SW480 (cell line): ENCODE measurements at places on chromosomes 3 and 15.

DNA sequence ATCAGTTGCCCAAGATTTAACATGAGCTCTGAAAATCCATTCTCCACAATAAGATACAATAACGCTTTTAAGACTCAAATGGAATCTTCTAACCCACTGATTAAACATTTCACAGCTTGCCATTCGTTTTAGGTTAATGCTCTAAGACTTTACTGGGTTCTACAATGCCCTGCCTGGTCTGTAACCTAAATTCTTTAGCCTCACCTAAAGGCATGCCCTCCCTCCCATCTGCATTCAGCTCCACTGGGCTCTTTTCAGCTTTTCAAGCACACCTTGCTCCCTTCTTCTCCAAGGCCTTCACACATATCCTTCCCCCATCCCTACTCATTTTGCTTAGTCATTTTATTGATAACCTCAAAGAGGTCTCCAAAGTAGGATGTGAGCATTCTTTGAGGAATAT lies 290.9 kb downstream of the LSAMP start:
- no peak for DNase-seq

DNA sequence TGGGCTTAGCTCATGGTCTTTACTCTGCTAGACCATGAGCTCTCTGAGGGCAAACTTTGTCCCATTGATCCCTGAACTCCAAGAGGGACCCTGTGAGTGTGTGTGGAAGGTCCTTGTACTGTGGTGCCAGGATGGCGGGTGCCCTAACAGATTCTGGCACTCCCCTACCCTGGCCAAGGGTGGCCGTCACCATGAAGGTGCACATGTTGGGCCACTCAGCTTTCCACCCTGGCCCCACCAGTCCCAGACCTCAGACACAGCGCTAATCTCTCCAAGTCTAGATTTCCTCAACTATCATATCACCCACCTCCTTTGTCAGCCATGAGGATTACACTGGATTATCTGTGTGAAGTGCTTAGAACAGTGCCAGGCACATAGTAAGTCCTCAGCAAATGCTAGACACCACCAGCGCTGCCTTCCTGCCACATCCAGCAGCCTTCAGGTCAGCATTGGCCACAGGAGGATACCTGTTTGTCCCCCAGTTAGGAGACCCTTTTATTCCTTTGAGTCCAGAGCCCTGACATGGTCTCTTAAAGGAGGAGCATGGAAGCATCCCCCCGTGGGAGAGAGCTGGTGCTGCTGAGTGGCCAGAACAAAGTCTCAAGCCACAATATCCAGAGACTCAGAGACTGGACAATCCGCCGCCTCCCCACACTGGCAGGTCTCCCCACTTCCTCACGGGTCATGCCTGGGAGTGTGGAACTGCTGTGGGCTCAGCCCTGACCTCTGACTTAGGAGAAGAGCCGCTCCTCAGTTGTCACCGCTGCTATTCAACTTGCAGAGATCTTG lies 44.5 kb upstream of the SLCO2A1 start:
- DNase-seq = no peak

DNA sequence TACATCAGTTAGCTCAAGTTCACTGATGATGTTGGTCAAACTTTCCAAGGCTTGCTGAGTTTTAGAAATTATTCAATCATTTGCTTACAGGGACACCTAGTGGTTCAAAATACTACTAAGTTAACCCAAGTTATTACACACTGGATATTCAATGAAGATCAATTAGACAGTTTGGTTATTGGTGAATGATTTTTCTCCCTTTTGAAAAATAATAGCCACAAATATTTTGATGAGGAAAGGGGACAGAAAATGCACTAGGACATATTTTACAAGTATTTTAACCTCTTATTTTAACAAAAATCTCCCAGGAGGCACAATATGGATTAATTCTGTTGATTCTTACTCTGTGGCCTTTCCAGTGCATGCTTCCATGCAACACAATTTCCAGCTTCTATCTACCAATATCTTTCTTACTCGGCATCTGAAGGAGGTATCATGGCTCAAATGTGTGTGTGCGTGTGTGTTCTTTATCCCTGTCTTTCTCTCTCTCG lies 20.1 kb upstream of the GOLGA6L2 start:
- peak; percentile 36 for DNase-seq

GRCh38 chr3:73504239-73504638 lies 120.5 kb downstream of the PDZRN3 start:
- no peak for DNase-seq

DNA sequence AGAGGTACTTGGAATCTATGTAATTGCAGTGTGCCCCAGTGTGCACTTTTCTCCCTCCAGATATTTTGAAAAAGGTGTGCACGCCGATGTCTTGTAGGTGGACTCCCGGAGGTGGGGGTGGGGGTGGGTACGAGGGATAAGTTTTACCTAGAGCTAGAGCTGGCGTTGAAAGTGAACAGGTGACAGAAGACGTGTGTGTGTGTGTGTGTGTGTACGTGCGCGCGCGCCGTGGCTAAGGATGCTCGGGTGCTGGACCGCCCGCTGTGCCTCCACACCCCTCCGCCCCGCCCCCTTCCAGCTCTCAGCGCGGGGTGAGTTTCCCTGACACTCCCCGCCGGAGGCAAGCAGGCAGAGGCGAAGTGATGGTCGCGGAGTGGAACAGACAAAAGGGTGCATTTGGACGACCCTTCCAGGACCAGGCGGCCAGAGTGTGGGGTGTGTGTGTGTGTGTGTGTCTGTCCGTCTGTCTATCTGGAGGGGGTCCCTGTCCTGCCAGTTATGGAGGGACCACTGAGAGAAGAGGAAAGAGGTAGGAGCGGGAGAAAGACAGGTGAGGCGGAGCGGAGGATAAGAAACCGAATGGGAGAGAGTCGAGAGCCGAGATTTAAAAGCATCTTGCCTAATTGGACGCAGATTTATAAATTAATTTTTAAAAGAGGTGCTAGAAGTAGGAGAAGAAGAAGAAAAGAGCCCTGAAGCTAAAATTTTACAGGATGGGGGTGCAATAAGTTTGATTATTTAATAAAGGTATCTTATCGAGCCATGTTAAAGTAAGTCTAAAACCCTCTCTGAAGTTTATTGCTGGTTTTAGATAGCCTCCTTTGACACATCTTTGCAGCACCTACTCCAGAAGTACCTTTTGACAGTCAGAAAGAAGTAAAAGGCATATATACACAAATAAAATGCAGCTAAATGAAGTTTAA lies 335.8 kb upstream of the THRB start:
- no peak for DNase-seq

DNA sequence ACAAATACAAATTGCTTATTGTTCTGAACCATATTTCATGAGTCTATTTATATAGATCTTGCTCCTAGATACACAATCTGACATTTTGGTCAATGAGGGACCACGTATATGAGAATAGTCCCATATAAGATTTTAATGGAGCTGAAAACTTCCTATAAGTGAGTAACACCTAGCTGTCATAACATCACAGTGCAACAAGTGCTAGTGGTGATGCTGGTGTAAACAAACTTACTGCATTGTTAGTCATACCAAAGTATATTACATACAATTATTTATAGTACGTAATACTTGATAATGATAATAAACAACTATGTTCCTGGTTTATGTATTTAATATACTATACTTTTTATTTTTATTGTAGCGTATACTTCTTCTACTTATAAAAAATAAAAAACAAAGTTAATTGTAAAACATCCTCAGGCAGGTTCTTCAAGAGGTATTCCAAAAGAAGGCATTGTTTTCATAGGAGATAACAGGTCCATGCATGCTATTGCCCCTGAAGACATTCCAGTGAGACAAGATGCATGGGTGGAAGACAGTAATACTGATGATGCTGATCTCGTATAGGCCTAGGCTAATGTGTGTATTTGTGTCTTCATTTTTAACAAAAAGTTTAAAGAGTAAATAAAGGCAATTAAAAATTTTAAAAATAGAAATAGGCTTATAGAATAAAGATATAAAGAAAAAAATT lies 46.8 kb upstream of the NAALADL2 start:
- no peak for DNase-seq

- peak; percentile 39 for DNase-seq
Observed at GRCh38 chr3:88005066-88005465, 53.7 kb downstream of the CGGBP1 start.

- DNase-seq = no peak
Observed at GRCh38 chr15:79944622-79945021, 26.4 kb downstream of the BCL2A1 start.

- DNase-seq = no peak
Observed at GRCh38 chr3:156274791-156275190, 154.4 kb downstream of the KCNAB1 start.

DNA sequence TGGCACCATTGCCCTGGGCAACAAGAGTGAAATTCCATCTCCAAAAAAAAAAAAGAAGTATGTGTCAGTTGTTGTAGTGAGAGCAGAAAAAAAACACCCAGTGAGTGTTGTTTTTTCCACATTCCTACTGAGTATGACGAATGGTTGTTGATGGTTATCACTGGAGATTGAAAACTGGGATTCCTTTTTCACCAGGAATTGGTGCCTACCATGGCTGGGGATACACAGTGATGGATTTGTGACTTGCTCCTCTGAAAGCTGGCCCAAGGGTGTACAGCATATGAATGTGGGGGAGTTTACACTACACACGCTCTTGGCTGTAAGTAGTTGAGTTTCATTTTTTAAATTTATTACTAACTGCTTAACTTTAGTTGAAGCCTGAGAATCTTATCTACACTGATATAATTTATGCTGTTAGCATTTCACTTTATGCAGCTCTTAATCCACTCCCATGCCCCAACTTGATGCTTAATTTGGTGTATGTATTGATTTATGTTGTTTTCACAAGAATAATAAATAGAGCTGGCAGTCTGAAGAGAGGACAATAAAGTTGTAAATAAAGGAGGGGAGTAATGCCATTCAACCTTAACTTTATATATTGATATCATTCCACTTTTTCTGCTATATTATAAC lies 56.0 kb upstream of the MME start:
- DNase-seq = no peak

- no peak for DNase-seq
Observed at GRCh38 chr15:58437531-58438105, 5.8 kb downstream of the LIPC start.

DNA sequence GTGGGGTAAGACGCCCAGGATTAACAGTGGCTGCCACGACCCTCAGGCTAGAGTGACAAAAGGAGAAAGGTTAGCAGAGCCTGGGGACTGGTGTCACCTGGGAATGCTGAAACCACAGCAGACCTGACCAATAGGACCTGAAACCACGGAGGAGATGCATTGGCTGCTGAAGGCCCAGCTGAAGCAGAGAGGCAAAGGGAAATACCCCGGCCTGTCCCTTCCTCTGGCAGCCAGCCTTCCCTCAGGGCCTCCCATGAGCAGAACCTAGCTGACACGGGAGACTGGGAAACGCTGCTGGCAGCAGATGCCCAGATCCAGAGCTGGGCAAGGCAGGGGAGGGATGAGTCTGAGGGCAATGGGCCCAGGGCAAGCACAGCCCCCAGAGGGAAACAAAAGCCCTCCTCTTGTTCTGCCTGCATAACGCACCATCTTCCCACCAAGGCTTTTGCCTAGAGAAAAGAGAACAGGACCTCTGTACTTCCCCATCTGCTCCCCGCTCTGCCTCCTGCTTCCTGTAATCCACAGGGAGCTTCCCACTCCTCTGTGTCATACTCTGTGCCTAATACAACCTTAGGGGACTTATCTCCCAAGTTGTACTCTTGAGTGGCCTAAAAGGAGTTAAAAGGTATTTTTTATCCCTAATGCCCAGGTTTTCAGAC lies 216.2 kb downstream of the ABHD5 start:
- DNase-seq = no peak

DNA sequence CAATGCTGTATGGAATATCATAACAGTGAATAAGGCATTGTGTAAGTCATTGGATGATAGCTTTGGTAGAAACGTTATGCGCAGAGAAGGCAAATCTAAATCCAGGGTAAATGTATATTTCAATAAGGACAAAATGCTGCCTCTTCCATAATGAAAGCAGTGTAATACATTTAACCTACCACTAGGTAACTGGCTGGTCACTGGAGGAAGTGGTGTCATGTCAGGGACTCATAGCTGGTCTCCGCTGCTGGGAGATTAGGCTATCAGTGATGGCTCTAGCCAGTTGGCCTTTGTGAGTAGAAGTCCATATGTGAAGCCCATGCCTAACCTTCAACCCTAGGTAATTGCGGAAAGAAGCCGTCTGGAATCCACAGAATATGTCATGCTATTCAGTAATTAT lies 140.9 kb downstream of the NLGN1 start:
- DNase-seq = peak; percentile 2
